ENCODE measurements at places on chromosomes 2 and 18.

GRCh38 chr2:144712550-144712940 is 192.6 kb upstream of the ZEB2 start:
- peak; percentile 23 for DNase-seq

GRCh38 chr2:233974530-233975071 is 57.4 kb downstream of the TRPM8 start:
- DNase-seq = peak; percentile 90

DNA sequence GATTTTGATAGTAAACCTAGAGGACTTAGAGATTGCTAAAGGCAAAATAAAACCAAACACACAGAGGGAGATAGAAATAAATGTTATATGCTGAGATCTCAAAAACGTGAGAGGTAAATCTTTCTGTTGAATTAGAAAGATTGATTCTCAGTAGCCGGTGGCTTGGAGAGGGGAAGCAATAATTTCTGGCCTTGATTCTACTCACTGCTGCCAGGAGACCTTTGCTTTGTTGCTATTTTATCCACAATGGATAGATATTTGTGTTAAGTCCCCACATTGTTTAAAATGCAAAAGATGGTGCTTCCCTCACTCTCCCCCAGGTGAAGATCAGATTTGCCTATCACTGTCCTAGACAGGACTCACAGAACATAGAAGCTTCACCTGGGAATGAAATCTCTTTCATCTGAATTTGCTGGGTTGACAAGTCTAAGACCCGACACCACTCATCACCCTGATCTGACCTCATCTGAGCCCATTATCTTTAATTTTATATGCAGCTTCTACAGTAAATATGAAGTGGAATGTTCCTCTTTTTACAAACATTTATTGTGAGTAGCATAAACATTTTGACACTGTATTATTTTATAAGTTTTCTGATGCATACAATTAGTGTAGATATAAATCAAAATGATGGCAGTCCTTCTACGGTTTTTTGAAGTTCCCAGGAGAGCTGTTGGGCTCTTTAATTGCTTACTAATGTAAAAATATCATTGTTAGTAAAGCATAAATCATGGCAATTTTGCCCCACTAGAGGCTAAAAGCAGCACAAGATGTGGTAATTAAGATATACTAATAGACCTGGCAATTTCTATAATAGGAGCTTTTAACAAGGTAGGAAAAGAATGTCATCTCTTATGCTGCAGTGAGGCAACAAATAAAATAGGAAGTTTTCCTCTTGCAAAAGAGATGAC is 149.7 kb downstream of the DCC start:
- no peak for DNase-seq

- peak; percentile 20 for DNase-seq
Observed at GRCh38 chr2:157761520-157761919, 114.6 kb downstream of the ACVR1 start.

DNA sequence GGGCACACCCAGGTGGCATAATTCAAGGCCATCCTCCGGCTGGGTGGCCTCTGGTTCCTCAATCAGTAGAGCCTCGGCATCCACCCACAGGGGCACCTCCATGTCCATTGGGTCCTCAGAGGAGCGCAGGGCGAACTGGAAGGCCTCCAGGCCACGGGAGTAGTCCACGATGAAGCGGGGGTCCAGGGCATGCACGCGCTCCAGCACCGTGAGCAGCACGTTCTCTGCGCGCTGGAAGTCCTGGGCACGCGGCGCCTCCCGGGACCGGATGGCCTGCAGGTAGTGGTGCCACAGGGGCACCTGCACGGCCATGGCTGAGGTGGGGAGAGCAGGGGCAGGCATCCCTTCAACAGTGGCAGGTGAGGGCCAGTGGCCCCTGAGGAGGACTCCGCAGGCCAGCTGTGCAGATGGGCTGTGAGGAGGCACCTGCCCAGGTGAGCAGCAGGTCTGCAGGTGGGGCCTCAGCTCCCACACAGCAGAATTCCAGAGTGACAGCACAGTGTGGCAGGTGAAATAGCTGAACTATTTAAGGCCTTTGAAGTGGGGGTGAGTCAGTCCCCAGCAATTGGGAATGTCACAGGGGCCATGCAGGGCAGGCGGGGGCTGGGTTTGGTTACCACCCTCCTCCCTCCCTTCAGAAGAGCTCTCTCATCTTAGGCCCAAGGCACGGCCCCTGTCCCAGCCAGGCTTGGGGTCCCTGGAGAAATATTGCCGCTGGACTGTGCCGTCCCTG is at the start of gene MAB21L4:
Gene MAB21L4 (minus strand): TSS at position 501 of the 733 bp plus-strand sequence. CDS start 159 bp downstream, at position 342.
- no peak for DNase-seq

- no peak for DNase-seq
Observed at GRCh38 chr2:37297632-37298031, 27.0 kb downstream of the PRKD3 start.

DNA sequence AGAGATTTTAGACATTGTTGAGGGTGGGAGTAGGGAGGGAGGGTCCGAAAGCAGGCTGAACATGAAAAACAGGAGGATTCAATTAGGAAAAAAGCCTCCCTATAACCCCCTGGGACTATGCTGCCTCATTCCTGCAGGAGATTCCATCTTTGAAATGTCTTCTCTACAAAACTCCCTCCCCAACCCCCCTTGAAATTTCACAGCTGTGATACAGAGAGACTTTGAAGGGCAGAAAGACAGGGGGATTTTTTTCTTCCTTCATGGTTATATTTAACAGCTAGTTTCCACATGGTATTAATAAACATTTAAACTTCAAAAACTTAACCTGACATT is 57.6 kb downstream of the TRIB2 start:
- no peak for DNase-seq

DNA sequence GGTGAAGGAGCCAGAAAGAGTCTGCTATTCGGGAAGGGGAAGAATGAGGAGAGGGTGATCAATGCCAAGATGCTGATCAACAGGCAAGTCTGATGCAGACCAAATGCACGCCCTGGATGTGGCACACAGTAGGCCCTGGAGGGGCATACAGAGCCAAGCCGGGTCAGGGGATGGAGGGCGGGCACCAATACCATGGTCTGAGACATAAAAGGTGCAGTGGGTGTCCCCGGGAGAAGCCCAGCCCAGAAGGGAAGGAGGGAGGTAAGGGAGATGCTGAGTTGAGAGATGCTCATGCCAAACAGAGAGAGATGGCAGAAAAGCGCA is 66.6 kb upstream of the ID2 start:
- no peak for DNase-seq

DNA sequence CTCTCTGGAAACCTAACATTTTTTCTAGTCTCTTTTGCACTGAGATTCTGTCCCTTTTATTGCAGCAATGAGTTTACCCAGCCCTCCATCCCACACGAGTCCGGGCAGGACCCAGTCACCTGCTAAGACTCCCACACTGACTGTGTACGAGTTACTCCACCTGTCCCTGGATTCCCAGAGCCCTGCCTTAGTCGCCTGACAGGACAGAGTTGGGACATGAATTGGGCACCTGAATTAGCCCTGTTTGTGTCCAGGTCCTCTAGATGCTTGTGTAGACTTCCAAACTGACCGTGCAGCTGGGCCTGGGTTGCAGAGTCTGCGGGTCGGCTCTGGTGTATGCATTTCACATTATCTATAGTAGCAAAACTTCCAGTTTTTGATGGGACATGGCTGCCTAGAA is 238.7 kb downstream of the VAPA start:
- no peak for DNase-seq

- DNase-seq = no peak
Observed at GRCh38 chr2:220821683-220822082, 750.4 kb downstream of the EPHA4 start.

DNA sequence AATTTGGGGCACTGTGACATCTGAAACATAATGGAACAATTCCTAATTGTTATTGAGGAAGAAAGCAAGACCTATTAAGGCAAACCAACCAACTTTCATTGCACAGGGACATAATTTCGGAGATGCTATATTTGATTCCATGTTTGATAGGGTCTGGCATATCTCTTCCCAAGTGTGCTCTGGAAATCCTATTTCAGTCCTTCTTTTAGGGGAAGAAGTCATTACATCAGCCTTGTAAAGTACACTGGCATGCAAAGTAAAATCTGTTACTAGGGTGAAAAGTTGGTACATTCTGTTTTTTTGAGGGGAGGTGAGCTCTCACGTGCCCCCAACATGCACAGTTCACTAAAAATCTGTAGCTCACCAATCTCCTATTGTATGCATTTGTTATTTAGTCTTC is 172.4 kb downstream of the SLC8A1 start:
- DNase-seq = no peak

- no peak for DNase-seq
Observed at GRCh38 chr18:35511833-35512232, 14.1 kb upstream of the INO80C start.

GRCh38 chr2:83109284-83109683 is 1349.8 kb downstream of the SUCLG1 start:
- DNase-seq = no peak

- no peak for DNase-seq
Observed at GRCh38 chr2:22536133-22536532, 848.8 kb upstream of the KLHL29 start.

GRCh38 chr2:174635776-174636404 is 38.3 kb upstream of the WIPF1 start:
- DNase-seq = peak; percentile 31

DNA sequence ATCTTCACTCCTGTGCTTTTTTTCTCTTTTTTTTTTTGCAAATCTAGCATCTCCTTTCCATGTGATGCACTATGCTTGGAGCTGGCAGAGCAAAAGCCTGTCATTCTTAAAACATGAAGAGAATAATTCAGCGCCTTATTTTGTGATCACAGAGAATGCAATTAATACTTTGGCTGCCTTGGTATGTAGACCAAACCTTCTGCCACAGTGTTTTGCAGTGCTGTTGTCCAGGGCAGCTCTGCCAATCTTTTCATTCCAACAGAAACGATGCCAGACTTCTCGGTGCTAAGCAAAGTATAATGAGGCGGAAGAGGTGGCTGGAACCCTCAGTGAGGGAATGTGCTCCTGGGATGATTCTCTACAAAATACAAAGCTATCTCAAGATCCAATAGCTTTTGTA is 25.6 kb downstream of the BCL2 start:
- DNase-seq = no peak

DNA sequence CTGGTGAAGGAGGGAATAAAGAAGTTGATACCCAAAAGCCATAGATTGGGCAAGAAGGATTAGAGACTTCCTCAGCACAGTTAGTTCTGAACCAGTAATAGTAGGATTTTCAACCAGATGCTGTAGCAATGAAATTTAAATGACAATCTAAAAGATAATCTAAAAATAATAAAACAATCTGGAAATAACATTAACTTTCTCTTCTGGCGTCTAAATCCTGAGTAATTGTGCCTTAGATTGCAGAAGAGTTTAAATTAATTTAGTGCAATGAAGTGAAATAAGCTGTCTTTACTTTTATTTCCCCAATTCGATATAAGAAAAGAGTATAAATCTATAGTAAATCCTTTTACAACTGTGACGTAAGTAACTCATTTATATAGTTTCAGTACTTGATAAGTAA is 186.8 kb upstream of the DOK6 start:
- DNase-seq = no peak
